ENCODE measurements at places on chromosomes 7 and 10. TPM values are rescaled to one million over a fixed set of nuclear protein-coding genes. Genes with fewer than 3 reads are reported as not detected.

The HOXA5 gene
- 0.52 TPM for total RNA-seq

DNA sequence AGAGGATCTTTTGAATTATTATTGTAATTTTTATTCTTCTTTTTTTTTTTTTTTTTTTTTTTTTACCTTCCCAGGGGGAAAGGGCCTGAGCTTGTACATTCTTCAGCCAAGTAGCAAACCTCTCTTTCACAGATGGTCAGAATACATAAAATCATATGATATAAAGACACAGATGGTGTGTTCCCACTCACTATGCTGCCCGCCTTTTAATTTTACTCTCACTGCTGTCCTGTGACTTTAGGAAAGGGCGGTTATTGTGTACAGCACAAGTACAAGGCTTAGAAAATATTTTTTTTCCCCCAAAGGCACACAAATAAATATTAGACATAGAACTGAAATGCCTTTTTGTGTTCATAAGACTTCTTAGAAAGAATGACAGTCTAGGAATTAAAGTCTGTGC lies 213.6 kb downstream of the RPS24 start:
- H3K4me1 ChIP-seq: peaks cover 34% of the 10 kb centered on the region
- no peak overlapping the region for H3K4me3 ChIP-seq
- no peaks in the 10 kb centered on the region for H3K36me3 ChIP-seq
- no peaks in the 10 kb centered on the region for H3K27me3 ChIP-seq
- no peak overlapping the region for H3K27ac ChIP-seq

DNA sequence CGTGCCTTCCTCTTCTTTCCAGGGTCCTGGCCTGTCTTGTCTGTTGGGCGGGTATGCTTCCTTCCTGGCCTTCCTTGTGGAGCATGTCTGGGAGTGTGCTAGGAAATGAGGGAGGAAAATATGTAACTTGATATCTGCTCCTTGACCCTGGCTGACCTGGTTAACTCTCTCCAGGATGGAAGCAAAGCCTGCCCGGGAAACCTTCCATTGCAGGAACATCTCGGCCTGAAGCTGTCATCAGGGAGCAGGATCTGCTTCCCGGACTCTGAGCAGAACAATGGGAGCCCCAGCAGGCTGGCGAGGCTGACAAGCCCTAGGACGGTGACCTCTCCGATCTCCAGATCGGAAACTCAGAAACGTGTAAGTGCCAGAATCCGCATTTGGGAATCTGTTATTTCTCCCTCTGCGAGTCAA lies 340.3 kb downstream of the FRMD4A start:
- no peak overlapping the region for H3K4me3 ChIP-seq
- no peak for DNase-seq
- H3K27ac ChIP-seq: no peak overlapping the region
- H3K4me1 ChIP-seq: no peaks in the 10 kb centered on the region
- H3K36me3 ChIP-seq: no peaks in the 10 kb centered on the region
- H3K27me3 ChIP-seq: no peaks in the 10 kb centered on the region

DNA sequence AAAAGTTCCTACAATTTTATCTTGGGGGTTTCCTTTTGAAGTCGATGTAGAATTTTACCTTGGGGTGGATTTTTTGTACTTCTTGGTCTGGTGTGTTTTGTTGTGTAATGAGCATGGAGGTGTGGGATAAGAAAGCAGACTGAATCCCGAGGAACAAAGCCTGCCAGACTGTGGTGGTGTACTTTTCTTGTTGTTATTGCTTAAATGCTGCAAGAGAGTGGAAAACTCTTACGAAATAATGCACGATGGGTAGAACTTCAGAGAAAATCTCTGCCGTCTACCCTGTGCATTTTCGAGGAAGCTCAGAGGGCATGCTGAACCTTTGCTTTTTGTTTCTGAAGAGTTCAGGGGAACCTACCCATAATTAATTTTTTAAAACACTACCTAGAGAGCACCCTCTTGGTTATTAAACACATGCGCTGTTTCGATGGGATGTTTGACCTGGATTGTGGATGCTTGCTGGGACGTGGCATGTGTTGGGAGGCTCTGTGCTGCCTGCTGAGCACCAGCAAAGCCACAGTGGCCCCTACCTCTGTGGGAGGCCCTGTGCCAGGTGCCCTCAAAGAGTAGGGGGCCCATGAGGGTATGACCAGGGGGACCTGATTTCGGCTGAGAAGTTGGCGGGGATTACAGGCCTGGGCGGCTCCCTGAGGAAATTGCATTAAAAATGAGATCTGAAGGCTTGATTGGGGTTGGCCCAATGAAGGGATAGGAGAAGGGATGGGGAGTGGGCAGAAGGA lies 94.1 kb downstream of the TCF7L2 start:
- H3K4me1 ChIP-seq: no peaks in the 10 kb centered on the region
- H3K27ac ChIP-seq: no peak overlapping the region
- DNase-seq: no peak
- H3K36me3 ChIP-seq: no peaks in the 10 kb centered on the region
- H3K4me3 ChIP-seq: no peak overlapping the region
- no peaks in the 10 kb centered on the region for H3K27me3 ChIP-seq

The ADK gene
- 14.1 TPM for total RNA-seq

The EIF4EBP2 gene
- 71.6 TPM for total RNA-seq

GRCh38 chr10:37275216-37275777 lies 149.9 kb downstream of the ANKRD30A start:
- no peaks in the 10 kb centered on the region for H3K36me3 ChIP-seq
- no peak overlapping the region for H3K4me3 ChIP-seq
- no peak overlapping the region for H3K27ac ChIP-seq

- no peaks in the 10 kb centered on the region for H3K27me3 ChIP-seq
- H3K4me3 ChIP-seq: no peak overlapping the region
- no peak overlapping the region for H3K27ac ChIP-seq
- H3K4me1 ChIP-seq: no peaks in the 10 kb centered on the region
- H3K36me3 ChIP-seq: no peaks in the 10 kb centered on the region
Observed at GRCh38 chr10:49749144-49749543, 13.0 kb downstream of the OGDHL start.

GRCh38 chr10:61804414-61804813 lies 97.1 kb upstream of the ARID5B start:
- H3K36me3 ChIP-seq: no peaks in the 10 kb centered on the region
- H3K4me3 ChIP-seq: no peak overlapping the region
- no peak for DNase-seq
- H3K27me3 ChIP-seq: no peaks in the 10 kb centered on the region

DNA sequence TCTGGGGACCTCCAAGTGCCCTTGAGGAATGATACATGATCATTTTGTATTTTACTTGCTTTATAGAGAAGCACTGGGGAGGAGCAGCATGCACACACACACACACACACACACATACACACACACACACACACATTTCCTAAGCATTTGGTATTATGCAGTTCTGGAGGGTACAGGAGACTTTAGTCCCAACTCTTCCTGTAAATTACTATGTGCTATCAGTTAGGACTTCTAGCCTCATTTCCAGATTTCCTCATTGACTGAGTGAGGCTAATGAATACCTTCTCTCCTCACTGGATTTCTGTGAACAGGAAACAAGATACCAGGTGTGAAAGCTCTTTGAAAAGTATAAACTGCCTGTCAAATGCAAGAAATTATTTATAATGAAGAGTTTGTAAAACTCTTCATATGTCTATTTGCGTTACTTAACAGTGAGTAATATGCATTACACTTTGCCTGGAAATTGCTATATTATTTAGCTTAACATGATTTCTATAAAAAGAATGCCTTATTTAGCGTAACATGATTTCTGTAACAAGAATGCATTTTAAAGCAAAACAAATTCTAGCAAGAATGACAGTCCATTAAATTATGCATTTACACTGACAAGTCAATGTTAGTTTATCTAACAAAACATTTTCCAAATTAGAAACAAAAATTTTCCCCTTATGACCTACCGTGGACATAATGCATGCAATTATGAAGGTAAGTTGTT lies 34.2 kb downstream of the ACTA2 start:
- H3K36me3 ChIP-seq: peaks cover 52% of the 10 kb centered on the region
- no peak overlapping the region for H3K27ac ChIP-seq
- H3K4me1 ChIP-seq: no peaks in the 10 kb centered on the region
- no peak overlapping the region for H3K4me3 ChIP-seq

DNA sequence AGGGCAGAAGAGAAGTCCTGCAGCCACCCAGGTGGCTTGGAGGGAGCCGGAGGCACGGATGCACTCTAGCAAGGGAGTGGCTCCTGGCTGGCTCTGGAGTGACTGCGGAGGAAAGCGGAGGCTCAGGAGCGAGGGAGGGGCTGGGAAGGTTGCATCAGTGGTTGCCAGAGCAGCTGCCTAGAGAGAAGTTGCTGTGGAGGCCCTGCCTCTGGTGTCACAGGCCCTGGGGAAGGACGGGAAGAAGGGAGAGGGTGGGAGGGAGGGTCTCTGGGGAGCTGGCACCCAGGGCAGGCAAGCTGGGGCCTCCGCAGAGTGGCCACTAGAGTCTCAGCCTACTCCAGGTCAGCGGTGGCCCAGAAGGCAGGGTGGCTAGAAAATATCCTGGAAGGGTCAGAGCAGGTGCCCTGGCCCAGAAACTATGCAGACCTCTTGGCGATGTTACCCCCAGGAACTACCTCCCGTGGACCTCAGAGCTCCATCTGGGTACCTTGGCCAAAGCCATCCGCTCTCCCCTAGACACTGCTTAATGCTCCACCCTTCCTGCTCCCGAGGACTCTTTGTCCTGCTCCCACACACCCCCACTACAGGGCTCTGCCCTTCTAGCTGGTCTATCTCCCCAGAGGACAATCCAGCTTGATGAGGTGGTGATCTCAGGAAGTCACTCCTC lies 164.3 kb downstream of the NRF1 start:
- H3K27me3 ChIP-seq: peaks cover 19% of the 10 kb centered on the region
- peaks cover 25% of the 10 kb centered on the region for H3K4me1 ChIP-seq
- H3K36me3 ChIP-seq: no peaks in the 10 kb centered on the region
- no peak overlapping the region for H3K27ac ChIP-seq

The VIPR2 gene
- 2.2 TPM for total RNA-seq

- no peaks in the 10 kb centered on the region for H3K36me3 ChIP-seq
- no peak overlapping the region for H3K27ac ChIP-seq
- no peaks in the 10 kb centered on the region for H3K27me3 ChIP-seq
Observed at GRCh38 chr7:30950197-30950596, 13.6 kb upstream of the GHRHR start.

GRCh38 chr10:133067149-133068105 lies 20.3 kb upstream of the ADGRA1 start:
- no peaks in the 10 kb centered on the region for H3K36me3 ChIP-seq
- no peaks in the 10 kb centered on the region for H3K4me1 ChIP-seq
- H3K27ac ChIP-seq: no peak overlapping the region
- H3K4me3 ChIP-seq: no peak overlapping the region
- no peak for DNase-seq

DNA sequence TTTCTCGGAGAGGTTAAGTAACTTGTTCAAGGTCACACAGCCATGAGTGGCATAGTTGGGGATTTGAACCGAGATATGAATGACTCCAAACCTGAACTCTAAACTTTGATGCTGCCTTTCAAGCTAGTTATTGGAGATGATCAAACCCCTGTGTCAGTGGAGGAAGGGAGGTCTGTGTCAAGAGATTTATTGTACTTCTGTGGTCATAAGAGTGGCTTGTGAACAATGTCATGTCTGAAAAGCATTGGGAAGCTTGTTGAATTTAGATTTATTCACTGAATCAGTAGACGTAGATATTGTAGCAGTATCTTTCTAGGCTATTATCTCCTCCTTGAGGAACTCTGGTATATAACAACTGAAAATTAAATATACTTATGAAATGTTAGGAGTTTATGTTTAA lies 27.3 kb downstream of the SNX10 start:
- peaks cover 2% of the 10 kb centered on the region for H3K36me3 ChIP-seq
- H3K27ac ChIP-seq: no peak overlapping the region
- no peak overlapping the region for H3K4me3 ChIP-seq
- H3K27me3 ChIP-seq: no peaks in the 10 kb centered on the region
- DNase-seq: no peak
- H3K4me1 ChIP-seq: peaks cover 10% of the 10 kb centered on the region

The NXPH1 gene
- not detected for total RNA-seq

The OGA gene
- 481 TPM for total RNA-seq

The NPFFR1 gene
- not detected for total RNA-seq

The UCN3 gene
- total RNA-seq: not detected

The COPS6 gene
- 84.4 TPM for total RNA-seq

The ASZ1 gene
- not detected for total RNA-seq

The AKR1C8 gene
- total RNA-seq: 7.2 TPM

- H3K4me1 ChIP-seq: peaks cover 12% of the 10 kb centered on the region
- H3K27ac ChIP-seq: no peak overlapping the region
- no peak overlapping the region for H3K4me3 ChIP-seq
- DNase-seq: no peak
- H3K36me3 ChIP-seq: no peaks in the 10 kb centered on the region
- no peaks in the 10 kb centered on the region for H3K27me3 ChIP-seq
Observed at GRCh38 chr10:16777473-16778370, 39.5 kb downstream of the RSU1 start.

GRCh38 chr10:73967022-73967429 lies 30.9 kb upstream of the VCL start:
- H3K4me3 ChIP-seq: no peak overlapping the region
- H3K36me3 ChIP-seq: no peaks in the 10 kb centered on the region
- H3K27me3 ChIP-seq: no peaks in the 10 kb centered on the region

The PDCD4 gene
- total RNA-seq: 222 TPM

- no peaks in the 10 kb centered on the region for H3K4me1 ChIP-seq
- no peak overlapping the region for H3K4me3 ChIP-seq
- no peak for DNase-seq
- no peak overlapping the region for H3K27ac ChIP-seq
- H3K36me3 ChIP-seq: no peaks in the 10 kb centered on the region
Observed at GRCh38 chr7:85573346-85573745, 386.5 kb upstream of the SEMA3D start.

DNA sequence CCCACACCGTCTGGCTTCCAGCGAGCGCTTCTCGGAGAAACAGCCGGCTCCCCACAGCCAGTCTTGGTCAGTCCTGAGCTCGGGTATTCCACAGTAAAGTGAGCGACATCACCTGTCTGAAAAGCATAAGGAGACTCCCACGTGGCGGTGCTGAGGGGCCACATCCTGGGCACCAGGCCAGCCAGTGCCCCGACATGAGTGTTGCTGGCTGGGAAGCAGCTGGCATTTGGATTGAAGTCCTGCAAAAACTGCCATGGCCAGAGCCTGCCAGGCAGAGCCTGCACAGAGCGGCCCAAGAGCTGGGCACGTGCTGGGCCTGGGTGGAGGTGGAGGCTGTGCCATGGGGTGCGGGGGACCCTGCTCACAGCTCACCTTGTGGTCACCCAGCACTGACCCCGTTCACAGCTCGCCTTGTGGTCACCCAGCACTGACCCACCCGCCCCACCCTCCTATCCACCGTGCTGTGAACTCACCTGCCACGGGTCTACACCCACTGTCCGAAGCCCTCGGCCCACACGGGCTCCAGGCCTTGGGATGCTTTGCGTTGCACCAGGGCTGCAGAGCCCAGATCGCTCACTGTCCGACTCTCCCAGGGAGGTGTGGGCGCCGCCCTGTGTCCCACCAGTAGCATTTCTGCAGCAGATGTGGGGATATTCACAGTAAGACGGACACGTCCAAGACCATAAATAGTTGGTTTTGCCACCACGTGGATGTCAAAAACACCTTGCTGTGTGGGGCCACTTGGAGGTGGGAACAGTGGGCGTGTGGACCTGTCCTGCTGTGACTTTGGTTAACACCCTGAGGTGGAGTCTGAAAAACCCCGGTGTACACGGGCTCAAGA lies 48.8 kb downstream of the PITRM1 start:
- no peak for DNase-seq
- H3K4me1 ChIP-seq: no peaks in the 10 kb centered on the region
- no peak overlapping the region for H3K27ac ChIP-seq
- no peaks in the 10 kb centered on the region for H3K27me3 ChIP-seq

The CASP2 gene
- 54.7 TPM for total RNA-seq

Data from natural killer cell (primary cell).